ENCODE measurements at places on chromosomes 1 and 21.

DNA sequence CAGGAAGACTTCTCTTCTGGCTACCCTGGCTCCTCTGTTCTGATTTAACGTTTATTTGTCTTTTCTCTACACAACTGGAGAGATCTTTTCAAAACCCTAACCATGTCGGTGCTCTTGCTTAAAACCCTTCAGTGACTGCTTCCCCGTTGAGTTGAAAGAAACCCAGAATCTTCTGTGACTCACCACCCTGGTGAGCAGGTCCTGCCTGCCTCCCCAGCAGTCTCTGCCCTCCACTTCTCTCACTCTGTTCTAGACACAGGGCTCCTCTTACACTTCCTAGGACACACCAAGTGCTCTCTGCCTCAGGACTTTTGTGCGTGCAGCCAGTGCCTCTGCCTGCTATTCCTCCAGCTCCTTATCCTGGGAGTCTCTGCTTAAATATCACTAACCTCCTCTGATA, 131.4 kb downstream of the IER5 start:
- DNase-seq: no peak

GRCh38 chr1:25583519-25584370, 32.8 kb upstream of the MAN1C1 start:
- no peak for DNase-seq

DNA sequence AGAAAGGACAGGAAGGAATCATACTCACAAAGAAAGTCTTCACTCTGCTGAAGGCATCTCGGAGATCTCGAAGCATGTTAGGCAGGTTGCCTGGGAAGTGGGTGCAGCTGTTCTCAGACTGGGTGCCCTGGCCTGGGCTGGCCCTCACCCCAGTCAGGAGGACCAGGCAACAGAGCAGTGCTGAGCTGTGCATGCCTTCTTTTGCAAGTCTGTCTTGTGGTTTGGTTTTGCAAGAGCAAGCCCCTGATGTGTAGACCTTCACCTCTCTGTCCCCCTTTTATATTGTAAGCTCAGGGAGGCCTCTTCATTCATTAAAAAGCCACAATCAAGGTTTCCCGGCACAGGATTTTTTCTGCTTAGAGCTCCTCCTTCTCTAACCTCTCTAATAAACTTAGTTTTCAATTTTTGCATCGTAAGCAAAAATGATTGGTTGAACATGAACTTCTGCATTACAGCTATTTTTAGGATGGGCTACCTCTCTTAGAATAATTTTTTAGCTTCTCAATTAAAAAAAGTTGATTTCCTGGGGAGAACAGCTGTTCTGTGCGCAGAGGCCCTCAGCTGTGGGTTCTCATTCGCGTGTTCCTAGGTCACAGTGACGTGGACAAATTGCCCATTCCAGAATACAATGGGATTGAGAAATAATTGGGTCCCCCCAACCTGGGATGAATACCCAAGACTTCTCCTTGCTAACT, at the start of gene IL10:
IL10 (minus strand) TSS at position 252 of the 695 bp plus-strand sequence; CDS start at position 193, 59 bp downstream.
- DNase-seq: no peak

GRCh38 chr1:182684116-182684828, at the start of gene RGS8:
RGS8 (minus strand) TSS chr1:182684587; CDS start chr1:182669649, 14,938 bp downstream.
- DNase-seq: peak; percentile 76

All from NCI-H1694 treated with DMSO at 0.1 percent for 48 hours (cell line).